Activated gamma-delta T cell treated with Interleukin-2 at 50 U/mL for 16 hours (primary cell): ENCODE measurements at places on chromosomes 1 and 21.

DNA sequence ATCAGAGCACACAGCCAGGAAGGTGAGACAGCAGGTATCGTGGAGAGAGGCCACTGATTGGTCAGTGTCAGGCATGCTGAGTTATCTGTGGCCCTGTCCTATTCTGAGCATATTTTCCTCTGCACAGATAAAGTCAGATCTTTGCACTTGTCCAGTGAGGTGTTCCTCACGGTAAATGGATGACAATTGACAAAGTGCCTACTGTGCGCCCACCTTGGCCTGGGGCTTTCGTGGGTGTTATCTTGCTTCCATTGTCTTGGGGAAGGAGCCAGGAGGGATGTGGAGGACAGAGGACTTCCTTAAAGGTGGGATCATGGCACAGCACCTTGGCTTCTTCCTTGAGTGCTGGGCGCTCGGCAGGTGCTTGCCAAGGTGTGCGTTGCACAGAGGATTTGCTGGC lies 46.0 kb upstream of the WNT4 start:
- DNase-seq: no peak

DNA sequence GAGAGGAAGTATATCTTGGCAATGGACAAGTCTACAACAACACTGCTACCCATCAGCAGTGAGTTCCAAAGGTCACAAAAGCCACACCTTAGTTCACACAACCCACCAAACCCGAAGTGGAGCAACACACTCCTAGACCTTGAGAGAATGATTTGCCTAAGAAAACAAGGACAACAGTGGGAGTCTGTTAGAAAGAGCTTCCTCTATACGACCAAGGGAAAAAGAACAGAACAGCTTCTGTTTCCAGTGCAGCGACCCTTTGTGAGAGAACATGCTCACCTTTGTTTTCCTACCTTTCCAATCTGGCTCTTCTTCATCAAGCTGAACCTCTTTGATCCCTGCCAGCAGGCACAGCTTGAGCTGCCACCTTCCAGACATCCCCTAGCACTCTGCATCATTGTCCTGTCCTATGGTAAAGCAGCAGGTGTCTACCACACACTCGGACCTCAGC lies 56.7 kb upstream of the PALMD start:
- DNase-seq: no peak

DNA sequence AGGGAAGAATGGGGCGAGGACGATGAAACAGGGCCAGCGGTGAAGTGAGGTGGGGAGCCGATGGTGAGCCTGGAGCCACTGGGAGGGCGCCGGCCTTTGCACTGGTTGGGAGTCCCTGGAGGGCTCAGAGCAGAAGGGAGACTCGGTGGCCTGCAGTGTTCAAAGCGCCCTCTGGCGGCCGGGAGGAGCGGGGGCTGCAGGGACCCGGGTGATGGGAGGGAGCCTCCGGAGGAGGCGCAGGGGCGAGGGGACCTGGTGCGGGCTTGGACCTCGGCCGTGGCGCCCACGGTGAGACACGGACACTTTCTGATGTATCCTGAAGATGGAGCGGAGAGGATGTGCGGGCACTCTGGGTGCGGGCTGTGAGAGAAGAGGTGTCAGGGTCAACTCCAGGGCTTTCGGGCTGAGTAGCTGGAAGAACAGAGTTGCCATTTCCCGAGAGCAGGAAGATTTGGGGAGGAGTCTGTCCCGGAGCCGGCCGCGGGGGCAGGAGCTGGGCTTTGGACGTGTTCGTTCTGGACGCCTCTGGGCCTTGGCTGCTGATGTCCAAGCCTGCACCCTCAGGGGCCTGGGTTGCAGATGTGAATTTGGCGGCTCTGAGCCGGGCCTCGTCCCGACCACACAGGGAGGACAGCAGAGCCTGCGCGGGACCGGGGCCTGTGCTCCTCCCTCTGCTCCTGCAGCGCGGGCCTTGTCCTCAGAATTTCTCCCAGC lies 29.7 kb downstream of the HEYL start:
- peak; percentile 74 for DNase-seq

DNA sequence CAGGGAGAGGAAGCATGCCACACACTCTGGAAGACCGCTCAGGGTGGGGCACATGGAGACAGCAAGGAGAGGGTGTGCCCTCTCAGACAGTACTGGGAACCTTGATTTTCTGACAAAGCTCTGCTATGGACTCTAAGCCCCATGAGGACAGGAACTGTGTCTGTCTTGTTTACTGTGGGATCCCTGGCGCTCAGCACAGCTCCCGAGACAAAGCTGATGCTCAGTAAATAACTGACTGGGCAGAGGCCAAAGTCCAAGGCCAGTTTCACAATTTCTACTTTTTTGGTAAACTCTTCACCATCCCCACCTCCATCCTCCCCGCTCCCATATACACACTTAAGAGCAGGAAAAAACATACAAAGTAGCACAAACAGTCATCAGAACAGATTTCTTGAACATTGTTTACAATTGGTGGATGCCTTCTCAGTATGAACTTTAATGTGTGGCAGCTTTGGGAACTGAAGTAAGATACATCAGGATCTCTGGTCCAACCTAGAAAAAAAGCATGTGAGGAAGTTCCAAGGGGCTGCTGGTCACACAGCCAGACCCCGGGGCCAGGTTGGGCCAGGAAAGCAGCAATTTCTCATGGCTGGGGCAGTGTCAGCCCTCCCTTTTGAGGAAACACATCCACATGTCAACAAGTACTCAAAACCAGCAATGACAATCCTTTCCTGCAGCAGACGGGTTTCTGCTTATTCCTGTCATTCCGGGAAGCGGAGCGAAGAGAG lies 5.6 kb upstream of the AHCYL1 start:
- no peak for DNase-seq

DNA sequence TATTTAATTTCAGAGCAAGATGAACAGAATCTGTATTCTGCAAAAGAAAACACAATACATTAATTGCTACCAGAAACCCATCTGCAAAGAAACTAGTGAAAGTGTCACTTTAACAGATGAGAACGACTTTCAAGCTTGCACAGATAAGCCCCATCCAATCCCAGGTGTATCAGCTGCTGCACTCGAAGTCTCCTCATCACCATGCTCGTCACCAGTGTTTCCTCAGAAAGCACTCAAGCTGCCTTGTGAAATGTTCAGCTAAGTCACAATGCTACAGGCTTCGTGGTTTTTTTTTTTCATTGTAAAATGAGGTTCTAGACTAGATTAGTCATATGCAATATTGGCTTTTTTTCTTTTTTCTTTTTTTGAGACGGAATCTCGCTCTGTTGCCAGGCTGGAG lies 3.3 kb upstream of the TOMM20 start:
- DNase-seq: no peak

- no peak for DNase-seq
Observed at GRCh38 chr21:28333578-28334075, 659.0 kb downstream of the LTN1 start.

GRCh38 chr21:33734291-33734690 lies 92.0 kb downstream of the ITSN1 start:
- no peak for DNase-seq

DNA sequence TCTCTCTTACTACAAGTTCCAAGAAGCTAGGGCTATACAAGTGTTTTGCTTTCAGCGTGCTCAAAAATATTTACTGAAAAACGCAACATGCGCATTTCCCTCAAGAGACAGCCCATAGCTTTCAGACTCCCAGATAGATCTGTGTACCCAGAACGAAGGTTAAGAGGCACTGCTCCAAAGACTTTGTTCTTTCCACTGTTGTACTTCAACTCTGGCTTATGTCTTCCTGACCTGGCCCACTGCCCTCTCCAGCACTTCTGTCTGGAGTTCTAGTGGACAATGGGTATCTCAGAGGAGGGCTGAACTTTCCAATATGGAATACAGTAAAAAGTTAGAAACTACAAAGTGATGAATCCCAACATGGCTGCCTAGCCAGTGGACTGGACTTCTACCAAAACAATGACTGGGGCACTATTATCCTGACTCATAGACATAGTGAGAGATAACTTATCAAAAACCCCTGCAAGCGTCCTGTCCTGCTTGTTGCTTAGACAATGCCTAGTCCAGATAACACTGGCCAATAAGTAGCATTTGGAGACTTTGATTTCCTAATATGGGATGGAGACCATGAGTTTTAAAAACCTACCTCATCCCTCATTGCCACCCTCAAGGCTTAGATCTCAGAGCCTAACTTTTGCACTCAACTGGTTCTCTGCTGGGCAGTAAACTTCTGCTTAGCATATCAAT lies 8.8 kb upstream of the ADAR start:
- no peak for DNase-seq

- no peak for DNase-seq
Observed at GRCh38 chr21:41932576-41933312, 21.1 kb downstream of the C2CD2 start.

- DNase-seq: no peak
Observed at GRCh38 chr1:43442756-43443155, 11.0 kb downstream of the HYI start.

GRCh38 chr1:202643397-202644218 lies 66.6 kb downstream of the SYT2 start:
- DNase-seq: no peak

GRCh38 chr1:224458996-224459395 lies 24.4 kb upstream of the WDR26 start:
- DNase-seq: no peak

DNA sequence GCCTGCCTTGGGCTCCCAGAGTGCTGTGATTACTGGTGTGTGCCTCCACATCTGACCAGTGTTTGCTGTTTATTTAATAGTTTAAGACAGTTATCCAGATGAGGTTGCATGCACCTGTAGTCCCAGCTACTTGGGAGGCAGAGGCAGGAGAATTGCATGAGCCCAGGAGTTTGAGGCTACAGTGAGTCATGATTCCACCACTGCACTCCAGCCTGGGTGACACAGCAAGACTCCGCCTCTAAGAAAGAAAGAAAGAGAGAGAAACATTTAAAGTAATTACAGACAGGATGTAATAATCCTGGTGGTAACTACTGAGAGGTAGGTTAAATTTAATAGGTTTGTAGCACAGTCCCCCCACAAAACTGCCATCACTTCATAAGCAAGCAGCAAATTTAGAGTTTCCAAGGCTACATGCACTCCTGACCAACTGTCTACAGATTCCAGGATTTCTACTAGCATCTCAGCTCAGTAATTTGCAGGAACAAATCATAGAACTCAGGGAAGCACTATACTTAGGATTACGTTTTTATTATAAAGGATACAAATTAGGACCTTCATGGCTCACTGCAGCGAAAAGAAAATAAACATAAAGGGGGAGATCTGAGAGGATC lies 89.6 kb downstream of the PKN2 start:
- no peak for DNase-seq

GRCh38 chr1:94416901-94417727 lies 1.1 kb upstream of the ABCD3 start:
- no peak for DNase-seq

DNA sequence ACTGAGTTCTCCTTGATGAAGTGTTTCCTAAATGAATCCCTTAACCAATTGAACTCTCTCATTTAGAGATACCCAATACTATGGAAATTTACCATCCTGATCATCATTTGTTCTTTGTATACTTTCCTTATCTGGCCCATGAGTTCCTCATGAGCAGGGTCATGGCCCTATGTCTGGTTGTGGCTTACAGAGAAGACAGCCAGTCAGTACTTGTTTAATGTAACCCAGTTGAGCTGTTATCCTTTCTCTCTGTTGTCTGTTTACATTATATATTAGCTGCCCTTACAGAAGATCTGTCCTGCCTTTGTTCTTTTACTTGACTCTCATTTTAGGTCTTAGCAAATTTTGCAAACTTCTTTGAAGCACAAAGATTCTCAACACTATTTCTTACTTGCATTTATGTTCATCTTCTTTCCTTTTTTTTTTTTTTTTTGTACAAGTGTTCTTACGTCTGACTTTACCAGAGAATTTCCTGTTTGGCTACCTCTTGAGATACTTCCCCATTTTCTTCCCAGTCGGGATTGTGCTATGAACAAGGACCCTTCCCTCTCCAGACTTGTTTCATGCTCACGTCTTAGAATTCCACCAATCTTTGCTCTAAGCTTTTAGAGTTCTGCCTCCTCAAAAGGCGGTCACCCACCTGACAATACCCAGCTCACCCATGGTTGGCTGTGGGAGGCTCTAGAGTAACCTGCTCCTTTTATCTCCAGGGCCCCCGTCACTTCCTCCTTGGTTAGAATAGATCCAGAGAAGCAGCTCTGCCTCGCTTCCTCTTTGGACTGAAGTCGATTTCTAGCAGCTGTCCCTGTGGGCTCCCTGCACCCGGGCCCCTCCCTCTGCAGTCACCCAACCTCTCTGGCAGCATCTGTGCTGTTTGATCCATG lies 53.6 kb upstream of the RUNX1 start:
- DNase-seq: peak; percentile 20

GRCh38 chr21:14058566-14058965 lies 152.2 kb downstream of the LIPI start:
- DNase-seq: no peak

GRCh38 chr1:157734321-157734720 lies 33.8 kb upstream of the FCRL3 start:
- DNase-seq: no peak

DNA sequence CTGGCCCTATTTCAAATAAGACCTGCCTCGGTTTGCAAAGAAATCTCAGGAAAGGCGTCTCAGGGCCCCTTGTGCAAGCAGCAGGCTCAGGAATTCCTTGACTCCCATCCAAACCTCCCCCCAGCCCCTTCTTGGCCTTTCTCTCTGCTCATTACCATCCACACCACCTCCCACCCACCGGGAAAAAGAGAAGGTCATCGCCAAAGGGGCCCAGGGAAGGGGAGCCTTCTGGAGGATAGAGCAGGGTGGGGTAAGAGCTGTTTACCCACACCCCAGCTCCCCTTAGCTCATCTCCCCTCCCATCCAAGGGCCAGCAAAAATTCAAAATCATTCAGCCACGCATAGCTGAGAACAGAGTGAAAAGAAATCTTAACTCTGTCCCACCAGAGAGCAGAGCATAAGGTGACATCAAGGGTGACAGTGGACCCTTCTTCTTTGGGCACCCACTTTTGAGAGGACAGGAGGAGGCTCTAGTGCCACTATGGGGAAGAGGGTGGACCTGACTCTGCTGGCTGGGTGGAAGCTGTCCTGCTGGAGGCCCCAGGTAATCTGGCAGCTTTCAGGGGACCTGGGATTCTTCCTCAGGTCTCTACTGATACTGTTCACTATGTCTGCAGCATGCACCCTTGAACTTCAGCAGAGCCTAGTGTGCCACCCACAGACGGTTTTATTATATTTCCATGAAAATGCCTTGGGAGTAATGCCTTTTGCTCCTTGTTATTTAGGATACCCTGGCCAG lies 3.9 kb upstream of the WNT2B start:
- DNase-seq: no peak

- DNase-seq: peak; percentile 49
Observed at GRCh38 chr1:20574686-20575540, 14.0 kb upstream of the CDA start.

GRCh38 chr1:162639718-162640117 lies 7.5 kb downstream of the DDR2 start:
- DNase-seq: no peak

- DNase-seq: no peak
Observed at GRCh38 chr1:194039578-194039977, 853.2 kb upstream of the B3GALT2 start.

GRCh38 chr1:156359973-156360372 lies 9.0 kb upstream of the RHBG start:
- DNase-seq: no peak

- DNase-seq: no peak
Observed at GRCh38 chr1:51293898-51294515, 36.4 kb downstream of the TTC39A start.
